ENCODE measurements at places on chromosomes 2 and 18. TPM values are rescaled to one million over a fixed set of nuclear protein-coding genes. Genes with fewer than 3 reads are reported as not detected.

Gene RNF125
- polyA plus RNA-seq, result 0.73 TPM

Gene PID1
- polyA plus RNA-seq, result not detected

Gene GPAT2
- 11.1 TPM for polyA plus RNA-seq

Gene DCDC2C
- not detected for polyA plus RNA-seq

Gene GPR75
- polyA plus RNA-seq, result 4.4 TPM

Gene ADRA2B
- polyA plus RNA-seq, result not detected

Gene SLC19A3
- polyA plus RNA-seq, result 0.01 TPM

Gene MAP2
- 19.4 TPM for polyA plus RNA-seq

Gene CCL20
- polyA plus RNA-seq, result 0.16 TPM

Gene OBSL1
- polyA plus RNA-seq, result 20.7 TPM

DNA sequence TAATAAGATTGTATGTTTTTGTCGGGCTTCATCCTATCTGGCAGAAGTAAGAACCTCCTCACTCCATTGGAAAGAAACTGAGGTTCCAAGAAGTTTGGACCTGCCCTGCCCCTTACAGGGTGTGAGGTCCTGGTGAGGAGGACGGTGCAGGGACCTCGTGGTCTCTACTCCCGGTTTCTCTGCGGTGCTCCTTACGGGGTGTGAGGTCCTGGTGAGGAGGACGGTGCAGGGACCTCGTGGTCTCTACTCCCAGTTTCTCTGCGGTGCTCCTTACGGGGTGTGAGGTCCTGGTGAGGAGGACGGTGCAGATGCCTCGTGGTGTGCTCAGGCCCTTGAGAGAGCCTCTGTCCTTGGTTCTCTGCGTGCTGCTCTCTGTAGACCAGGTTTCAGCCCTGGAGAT is 5.2 kb downstream of the CTDP1 start:
- peak; percentile 7 for DNase-seq

DNA sequence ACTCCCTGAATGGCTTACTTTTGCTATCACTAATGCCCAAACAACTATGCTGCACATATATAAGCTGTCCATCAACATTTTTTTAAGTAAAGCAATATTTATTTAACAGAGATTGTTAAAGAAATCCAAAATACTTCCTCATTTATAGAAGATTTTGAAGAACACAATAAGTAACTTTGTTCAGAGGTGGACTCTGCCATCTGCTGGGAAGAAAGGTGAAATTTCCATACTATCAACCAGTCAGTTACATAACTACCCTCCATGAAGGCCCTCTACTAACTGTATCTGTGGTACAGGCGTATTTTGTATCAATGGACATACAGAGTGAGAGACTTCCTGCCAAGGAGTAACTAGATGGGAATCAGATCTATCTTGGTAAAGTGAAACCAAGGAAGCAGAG is 106.0 kb downstream of the DTNB start:
- peak; percentile 67 for DNase-seq

DNA sequence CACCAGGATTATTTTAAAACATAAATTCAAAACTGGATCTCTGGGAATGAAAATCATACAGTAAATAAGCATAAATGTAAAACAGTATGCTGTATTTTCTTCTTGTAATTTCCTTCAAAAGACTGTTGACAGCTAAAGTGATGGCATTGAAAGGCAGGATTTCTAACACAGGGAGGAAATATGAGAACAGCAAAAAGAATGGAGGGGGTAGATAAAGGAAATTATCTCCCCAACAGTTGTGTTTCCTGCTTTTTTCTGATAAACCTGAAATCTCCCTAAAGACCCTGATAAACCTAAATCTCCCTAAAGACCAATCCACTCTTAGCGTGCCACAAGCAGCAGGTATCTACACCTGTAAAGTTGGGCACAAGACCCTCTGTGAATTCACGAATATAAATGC is 50.8 kb downstream of the PIAS2 start:
- DNase-seq, result peak; percentile 14

DNA sequence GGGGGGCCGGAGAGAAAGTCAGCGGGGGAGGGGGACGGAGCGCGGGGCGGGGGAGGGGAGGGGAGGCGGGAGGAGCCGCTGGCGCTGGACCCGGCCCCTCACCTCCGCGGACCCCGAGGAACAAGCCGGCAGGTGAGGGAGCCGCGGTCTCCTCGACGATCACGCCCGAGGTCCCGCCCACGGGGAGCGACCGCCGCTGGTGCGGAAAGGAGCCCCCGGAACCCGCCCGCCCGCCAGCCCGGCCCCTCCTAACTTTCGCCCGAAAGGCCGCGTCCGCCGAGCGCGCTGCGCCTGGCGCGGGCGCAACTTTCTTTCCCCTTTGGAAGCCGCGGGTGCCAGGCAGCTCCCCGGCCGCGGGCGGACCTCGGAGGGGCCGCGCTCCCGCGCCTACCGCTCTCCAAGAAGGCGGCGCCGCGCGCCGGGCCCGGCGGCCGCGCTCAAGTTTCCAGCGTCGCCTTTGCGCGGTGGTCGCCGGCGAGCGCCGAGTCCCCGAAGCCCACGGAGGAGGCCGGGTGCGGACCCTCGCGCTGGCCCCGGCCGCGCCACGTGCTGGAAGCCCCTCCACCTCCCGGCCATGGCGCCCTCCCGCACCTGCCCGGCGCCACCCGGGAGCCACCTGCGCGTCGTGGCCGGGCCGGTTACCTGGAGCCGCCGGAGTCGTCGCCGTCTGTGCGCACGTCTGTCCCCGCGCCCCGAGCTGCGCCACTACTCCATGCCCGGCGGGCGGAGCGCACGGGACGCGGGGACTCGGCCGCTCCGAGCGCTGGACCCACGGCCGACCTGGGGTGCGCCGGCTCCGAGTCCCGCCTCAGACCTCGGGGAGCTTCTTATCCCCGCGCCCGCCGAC is at the start of gene ALKAL2:
Gene ALKAL2, minus strand, starts transcription at position 181 of the 847 bp plus-strand sequence. CDS start 256 bp downstream, outside the sequence.
- DNase-seq, result no peak

DNA sequence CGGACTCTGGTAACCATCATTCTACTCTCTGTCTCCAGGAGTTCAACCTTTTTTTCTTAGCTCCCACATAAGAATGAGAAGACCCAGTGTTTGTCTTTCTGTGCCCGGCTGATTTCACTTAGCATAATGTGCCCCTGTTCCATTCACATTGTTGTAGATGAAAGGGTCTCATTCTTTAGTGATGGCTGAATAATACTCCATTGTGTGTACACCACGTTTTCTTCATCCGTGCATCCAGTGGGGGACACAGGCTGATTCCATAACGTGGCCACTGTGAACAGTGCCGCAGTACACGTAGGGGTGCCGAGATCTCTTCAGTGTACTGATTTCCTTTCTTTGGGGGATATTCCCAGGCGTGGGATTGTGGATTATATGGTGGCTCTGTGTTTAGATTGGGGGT is 72.3 kb upstream of the NFATC1 start:
- DNase-seq, result no peak

DNA sequence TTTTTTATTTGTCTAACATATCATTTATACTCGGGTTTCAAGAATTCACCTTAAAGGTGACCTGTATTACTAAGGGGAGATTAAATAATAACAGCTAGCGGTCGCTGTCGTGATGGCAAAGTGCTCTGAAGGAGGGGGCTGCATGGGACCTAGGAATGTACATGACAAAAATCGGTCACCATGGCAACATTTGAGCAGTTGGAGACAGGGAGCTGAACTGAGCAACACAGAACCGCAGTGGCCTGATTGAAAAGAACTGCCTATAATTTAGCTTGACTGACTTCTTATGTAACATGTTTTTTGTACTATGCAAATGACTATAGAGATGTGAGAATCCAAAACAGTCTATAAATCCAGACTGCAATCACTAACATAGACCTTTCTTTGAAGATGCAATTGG is 34.3 kb upstream of the EPHA4 start:
- DNase-seq, result no peak

- DNase-seq, result no peak
Observed at GRCh38 chr18:5066380-5066977, 130.6 kb downstream of the AKAIN1 start.

- peak; percentile 8 for DNase-seq
Observed at GRCh38 chr2:155727187-155727895, 605.2 kb downstream of the NR4A2 start.

GRCh38 chr18:3624935-3625741 is 175.2 kb downstream of the TGIF1 start:
- DNase-seq, result peak; percentile 81

GRCh38 chr2:156156580-156156979 is 175.9 kb downstream of the NR4A2 start:
- DNase-seq, result no peak

- no peak for DNase-seq
Observed at GRCh38 chr2:44599130-44599529, 237.4 kb downstream of the CAMKMT start.

- DNase-seq, result no peak
Observed at GRCh38 chr2:126413079-126413478, 242.9 kb upstream of the GYPC start.
